Tongue (tissue), 3 donors: ENCODE measurements at places on chromosomes 1 and 21. TPM values are rescaled to one million over a fixed set of nuclear protein-coding genes. Genes with fewer than 3 reads are reported as not detected.

Gene ANKRD35
- total RNA-seq: 13.1 TPM

Gene SHISAL2A
- total RNA-seq: not detected

Gene GJB4
- 0.31 TPM for total RNA-seq

Gene UBASH3A
- total RNA-seq: 0.41 TPM

GRCh38 chr1:227759341-227760300 lies 24.4 kb downstream of the SNAP47 start:
- DNase-seq: peak; percentile 95

DNA sequence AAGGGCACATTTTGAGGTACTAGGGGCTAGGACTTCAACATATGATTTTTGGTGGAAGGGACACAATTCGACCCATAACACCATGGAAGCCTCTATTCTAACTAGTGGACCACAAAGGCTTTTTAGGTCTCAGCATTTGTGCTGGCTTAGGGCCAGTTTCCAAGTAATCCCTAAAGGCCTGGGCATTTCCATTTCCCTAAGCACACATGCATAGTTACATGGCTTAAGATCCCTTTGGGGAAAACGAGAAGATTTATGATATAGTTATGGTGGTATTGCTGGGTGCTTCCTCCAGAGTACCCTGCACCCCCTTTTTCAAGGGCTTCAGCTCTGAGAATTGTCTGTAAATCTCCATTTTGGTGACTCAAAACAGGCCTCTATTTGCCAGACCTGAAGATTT lies 28.2 kb upstream of the TMEM54 start:
- no peak for DNase-seq

- peak; percentile 93 for DNase-seq
Measured at GRCh38 chr21:32001390-32001789, 128.6 kb downstream of the HUNK start.

- no peak for DNase-seq
Measured at GRCh38 chr1:93302078-93302477, 43.6 kb upstream of the DR1 start.
